Neural crest cell (in vitro differentiated cells): ENCODE measurements at places on chromosomes 7 and 10.

DNA sequence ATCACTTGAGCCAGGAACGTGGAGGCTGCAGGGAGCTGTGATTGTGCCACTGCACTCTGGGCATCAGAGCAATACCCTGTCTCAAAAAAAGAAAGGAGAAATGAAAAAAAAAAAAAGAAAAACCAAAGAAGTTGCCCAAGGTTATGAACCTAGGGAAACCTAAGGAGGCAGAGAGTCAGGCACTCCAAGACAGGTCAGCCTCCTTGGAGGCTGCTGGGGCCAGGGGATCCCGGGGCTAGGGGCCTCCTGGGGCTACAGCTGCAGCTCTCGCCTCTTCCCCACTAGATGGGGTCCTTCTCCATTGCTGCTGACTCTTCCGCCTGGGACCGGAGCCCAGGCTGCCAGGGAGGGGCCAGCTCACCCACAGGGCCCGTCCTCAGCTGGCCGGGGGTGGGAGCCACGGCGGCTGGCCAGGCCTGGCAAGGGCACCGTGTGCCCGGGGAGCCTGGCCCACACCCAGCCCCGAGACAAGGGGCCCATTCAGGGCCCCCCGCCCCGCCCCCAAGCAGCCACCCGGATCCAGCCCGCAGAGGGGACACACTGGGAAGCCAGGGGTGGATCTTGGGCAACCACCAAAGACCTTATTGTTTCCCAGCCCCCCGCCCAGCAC is 1.7 kb upstream of the SPACDR start:
- DNase-seq, result no peak

GRCh38 chr10:75136346-75136745 is 24.9 kb downstream of the SAMD8 start:
- DNase-seq, result no peak

DNA sequence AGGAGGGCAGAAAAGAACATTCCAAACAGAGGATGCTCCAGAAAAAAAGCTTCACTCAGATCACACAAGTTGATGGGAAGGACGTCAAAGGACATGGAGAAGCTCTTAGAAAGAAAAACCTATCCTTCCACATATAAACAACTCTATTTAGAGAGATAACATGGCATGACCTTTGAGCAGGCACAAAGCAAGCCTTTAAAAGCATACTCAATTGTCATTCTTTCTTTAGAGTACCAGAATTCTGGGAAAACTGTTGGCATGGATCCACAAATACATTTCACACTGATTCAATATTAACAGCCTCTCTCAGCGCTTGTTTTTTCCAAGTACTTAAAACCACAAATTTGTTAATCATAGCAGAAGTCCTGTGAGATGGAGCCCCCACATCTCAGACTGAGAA is 7.3 kb upstream of the ABLIM1 start:
- DNase-seq, result no peak

DNA sequence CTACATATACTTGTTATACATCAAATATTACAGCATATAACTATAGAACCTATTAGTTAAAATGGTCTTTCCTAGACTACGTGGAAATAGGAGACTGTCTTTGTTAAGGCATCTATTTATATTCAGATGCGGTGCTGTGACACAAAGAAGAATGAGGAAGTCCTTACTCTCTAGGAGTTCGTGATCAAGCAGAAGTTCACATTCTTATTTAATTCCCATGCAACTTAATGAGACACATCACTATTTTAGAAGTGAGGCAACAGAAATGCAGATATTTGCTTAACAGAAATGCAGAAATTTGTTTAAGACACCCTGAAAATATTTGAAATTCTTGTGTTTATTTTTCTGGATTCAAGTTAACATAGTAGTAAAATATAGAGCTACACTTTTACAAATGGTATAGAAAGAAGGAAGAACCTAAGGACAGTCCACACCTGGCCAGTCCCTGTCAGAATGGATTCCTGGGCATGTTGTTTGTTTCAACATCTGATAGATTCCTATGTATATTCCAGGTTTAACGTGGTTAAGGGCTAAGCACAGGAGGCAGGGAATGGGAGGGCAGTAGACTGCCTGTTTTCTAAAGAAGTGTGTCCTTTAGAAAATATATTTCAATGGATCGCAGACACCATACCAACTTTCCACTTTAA is 70.6 kb upstream of the NXPH1 start:
- DNase-seq, result no peak

- DNase-seq, result peak; percentile 28
These were observed 552 bp downstream of the IL15RA start for GRCh38 chr10:5976512-5977470.

- no peak for DNase-seq
These were observed 122.5 kb downstream of the RELN start for GRCh38 chr7:103866919-103867318.

DNA sequence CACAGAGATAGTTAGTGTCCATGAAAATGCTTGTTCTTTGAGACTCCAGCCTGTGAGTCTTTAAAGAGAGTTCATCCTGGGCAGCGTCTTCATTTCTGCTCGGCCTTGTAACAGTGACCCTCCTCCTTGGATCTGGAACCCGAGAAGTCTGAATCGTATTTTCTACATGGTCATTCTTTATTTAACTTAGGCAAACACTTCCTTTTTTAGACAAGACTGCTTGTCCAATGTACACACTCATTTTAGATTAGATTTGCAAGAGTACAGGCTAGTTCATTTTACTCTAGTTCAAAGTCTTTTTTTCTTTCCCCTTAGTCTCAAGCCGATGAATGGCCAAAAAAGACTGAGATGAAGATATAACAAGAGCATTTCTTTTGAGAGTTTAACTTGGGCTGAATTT is 133.5 kb downstream of the CHN2 start:
- DNase-seq, result no peak

DNA sequence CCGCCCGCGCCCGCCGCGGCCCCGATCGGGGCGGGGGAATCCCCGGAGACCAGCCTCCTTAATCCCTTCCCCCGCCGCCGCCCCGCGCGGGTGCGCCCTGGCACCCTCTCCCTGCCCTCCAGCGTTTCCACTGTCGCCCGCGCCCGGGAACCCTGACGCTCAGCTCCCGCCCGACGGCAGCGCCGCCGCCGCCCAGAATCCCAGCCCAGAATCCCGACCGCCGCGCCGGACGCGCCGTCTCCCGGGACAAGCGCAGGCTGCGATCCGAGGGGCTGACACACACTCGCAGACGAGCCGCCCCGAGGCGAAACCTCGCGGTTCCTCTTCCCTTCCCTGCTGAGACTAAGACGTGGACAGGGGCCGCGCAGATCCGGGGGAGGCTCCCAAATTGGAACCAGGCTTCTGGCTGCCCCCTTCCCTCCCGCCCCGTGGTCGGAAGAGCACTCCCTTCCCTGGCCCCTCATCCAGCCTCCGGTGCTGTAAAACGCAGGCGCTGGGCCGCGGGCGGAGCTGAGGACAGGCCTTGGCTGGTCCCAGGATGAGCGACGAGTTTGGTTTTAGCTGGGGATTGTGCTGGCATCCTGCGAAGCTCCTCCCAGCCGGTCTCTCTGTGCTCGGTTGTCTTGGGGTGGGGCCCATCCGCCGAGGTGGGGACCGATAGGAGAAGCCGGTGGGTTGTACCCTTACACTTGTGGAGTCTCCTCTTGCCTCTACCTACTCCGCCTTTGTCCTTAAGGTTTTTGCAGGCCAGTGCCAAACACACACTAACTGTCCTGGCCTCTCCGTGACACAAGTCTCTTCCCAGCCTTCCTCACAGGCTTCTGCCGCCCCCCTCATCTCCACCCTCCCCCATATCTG is 1.1 kb downstream of the MARVELD1 start:
- DNase-seq, result peak; percentile 45

DNA sequence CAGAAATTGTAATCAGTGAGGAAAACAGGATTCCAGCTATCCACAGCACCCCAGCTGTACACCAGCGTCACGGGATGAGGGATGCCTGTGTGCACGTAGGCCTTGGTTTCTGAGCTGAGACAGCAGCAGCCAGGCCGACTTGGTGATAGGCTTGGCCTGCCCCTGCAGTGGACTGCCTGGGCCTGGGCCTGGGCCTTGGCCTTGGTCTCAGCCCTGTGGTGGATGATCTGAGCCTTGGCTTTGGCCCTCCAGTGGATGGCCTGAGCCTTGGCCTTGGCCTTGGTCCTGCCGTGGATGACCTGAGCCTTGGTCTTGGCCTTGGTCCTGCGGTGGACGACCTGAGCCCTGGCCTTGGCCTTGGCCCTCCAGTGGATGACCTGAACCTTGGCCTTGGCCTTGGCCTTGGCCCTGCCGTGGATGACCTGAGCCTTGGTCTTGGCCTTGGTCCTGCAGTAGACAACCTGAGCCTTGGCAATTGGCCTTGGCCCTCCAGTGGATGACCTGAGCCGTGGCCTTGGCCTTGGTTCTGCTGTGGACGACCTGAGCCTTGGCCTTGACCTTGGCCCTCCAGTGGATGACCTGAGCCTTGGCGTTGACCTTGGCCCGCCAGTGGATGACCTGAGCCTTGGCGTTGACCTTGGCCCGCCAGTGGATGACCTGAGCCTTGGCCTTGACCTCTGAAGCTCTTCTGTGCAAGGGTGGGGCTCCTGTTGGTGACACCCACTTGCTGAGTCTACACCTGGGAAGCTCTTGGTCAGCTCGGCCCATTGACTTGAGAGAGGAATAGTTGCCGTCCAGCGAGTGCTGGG is 93.8 kb downstream of the CUX1 start:
- DNase-seq, result no peak

- DNase-seq, result no peak
These were observed 91.6 kb upstream of the CXCL12 start for GRCh38 chr10:44476409-44477045.

DNA sequence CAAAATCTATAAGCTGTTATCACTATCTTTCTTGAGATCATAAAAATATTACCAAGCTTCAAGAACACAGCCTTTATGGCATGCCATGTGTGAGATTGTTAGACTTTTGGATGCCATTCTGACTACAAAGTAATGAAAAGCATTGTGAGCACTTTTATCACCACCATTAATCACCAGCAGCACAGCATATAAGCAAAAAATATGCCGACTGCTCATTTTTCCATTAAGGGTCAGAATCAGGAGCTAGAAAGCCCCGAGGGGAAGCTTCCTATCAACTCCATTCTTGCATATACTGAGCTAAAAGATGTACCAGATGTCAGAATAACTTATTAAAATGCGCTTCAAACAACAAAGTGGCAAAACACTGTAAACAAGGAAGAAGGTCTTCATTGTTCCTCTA is 114.3 kb downstream of the LMBR1 start:
- no peak for DNase-seq

DNA sequence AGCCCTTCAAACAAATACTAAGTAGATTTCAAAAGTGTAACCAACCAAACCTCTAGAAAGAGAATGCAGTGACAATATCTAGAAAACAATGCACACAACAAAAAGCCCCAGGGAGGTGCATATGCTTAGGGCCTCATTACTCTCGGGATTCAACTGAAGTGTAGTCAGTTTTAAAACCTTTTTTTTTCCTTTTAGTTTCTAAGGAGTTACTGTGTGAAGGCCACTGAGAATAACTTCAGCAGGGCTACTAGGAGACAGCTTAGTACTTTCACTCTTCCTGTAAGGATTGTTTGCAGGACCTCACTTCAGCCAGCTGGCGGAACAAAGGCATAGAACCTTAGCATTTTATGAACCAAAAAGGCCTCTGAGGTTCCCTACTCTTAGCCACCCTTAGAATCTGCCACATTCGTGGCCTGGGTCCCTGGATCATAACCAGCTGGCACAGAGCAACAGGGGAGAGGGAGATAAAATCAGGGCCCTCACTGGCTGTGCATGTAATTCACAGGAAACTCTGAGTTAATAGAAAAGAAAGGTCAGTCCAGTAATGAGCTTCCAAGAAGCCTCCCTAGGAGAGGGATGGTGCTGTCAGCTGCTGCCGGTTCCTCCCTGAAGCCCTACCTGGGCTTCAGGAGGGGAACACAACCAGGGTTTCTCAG is 3.6 kb downstream of the VOPP1 start:
- no peak for DNase-seq

DNA sequence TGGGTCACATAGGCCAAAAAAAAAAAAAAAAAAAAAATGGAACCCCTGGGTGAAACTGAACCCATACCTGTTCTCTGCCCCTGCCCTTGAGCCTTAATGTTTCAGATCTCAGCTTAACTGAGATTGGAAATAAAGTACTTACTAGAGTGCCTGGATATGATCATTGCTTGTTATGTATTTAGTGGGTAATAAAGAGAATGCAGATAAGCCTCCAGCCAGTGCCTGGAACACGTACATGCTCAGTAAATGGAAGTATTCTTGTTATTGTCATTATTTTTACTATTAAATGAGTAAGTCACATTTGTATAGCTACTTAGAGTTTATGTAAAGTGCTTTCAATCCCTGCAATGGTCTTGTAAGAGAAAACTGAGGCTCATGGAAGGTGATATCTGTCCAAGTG is 14.7 kb downstream of the SLC16A12 start:
- DNase-seq, result no peak

DNA sequence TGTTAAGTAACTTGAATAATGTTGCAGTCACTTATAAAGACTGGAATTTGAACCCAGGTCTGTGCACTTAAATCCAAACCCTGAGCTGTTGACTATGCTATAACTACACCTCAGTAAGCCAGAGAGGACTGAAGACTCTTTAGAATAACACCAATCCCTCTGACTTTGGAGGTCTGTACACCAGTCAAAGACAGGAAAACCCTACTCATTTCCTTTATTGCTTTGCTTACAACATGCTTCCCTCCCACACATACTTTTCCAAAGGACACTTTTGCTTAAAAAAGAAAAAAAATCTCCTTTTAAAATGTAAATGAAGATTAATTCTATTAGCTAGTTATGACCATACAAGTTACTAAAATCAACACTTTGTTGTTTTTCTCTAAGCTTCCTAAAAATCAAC is 184.7 kb upstream of the KCTD7 start:
- no peak for DNase-seq

DNA sequence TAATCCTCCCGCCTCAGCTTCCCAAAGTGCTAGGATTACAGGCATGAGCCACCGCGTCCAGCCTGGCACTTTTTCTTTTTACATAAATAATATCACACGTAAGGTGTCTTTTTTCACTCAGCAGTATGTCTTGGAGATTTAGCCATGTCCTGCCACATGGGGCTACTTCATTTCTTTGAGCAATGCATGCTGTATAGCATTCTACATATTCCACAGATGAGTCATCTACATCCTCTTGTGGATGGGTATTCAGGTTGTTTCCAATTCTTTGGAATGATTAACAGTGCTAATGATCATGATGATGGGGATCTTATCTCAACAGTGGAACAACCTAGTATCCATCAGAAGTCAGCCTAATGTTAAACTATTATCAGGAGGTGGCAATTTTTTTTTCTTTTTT is 50.8 kb downstream of the ZNF503 start:
- DNase-seq, result no peak

- no peak for DNase-seq
These were observed 232.3 kb upstream of the MKLN1 start for GRCh38 chr7:131095346-131095745.

DNA sequence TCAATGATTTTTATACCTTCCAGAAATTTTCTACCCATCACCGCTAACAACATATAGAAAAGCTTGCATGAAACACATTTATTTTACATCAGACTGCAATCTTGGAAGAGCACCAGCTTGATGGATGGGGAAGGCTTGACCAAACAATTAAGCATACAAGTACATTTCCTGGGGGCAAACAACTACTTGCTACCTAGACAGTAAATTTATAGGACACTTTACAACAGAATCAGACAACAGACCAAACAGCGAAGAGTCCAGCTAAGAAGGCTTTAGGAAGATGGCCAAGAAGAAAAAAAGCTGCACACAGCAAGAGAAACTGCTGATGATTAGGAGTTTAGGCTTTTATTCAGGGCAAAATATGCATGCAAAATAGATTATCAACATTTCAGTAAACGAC is 8.0 kb downstream of the AASS start:
- DNase-seq, result no peak
